ENCODE measurements at places on chromosomes 16 and 17.
A peak's percentile ranks its signal among the peaks of the same experiment; 100 is the strongest.

DNA sequence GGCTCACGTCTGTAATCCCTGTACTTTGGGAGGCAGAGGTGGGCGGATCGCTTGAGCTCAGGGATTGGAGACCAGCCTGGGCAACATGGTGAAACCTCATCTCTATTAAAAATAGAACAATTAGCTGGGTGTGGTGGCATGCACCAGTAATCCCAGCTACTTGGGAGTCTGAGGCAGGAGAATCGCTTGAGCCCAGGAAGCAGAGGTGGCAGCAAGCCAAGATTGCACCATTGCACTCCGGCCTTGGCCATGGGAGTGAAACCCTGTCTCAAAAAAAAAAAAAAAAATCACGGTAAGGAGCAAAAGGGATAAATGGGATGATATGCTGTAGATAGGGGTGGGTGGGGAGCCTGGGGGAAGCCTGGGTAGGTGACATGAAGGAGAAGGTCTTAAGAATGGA is 20.4 kb upstream of the TMEM98 start:
- DNase-seq, result no peak

DNA sequence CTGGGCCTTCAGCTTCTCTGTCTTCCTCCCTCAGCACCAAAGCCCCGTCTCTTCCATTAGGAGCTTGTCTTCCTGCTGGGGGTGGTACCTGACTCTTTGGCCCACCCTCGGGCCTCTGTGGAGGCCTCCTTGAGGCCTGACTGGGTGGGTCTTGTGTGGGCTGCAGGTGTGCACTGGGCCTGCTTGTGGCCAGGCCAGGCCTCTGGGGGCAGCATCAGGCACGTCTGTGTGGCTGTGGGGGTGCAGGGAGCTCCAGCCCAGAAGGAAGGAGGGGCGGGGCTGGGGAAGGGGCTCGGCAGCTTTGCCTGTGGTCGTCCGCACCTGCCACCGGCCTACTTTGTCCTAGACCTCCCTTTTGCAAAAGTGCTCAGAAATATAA is 7.0 kb downstream of the PIGQ start:
- no peak for DNase-seq

DNA sequence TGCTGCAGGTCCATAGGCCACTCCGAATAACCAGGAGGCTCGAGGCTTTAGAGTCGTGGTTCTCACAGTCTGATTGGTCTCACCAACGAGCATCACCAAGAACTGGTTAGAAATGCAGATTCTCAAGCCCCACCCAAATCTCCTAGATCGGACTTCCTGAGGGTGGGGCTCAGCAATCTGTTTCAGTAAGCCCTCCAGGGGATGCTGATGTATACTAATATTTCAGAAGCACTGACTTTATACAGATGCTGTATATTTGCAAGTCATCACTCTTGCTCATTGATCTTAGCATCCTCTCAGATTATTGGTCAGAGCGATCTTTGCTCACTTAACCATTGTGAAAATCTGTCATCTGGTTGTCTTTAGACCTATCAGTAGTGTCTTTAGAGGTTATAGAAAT is 4.4 kb upstream of the VAC14 start:
- DNase-seq, result no peak

GRCh38 chr17:68612209-68612922 is 11.2 kb upstream of the FAM20A start:
- no peak for DNase-seq

DNA sequence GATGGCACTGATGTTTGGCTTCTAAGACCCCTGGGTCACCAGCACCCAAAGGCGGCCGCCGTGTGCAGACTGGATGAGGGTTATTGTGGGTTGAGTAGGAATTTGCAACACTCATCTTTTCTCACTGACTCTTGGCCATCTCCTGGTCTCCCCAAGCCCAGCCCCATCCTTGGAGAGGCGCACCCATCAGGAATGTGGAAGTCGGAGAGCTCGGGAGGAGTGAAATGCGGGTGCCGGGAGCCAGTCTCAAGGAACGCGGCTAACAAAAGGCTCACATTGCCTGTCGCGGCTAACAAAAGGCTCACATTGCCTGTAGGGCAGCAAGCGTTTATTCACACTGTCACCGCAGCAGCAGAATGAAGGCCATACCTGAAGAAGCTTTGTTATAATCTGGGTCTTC is 248.6 kb downstream of the FOXL1 start:
- DNase-seq, result no peak

- DNase-seq, result no peak
These were observed 1.1 kb downstream of the NDEL1 start for GRCh38 chr17:8436844-8437171.

- no peak for DNase-seq
These were observed 13.3 kb downstream of the JUP start for GRCh38 chr17:41773190-41773588.

- no peak for DNase-seq
These were observed 58.5 kb upstream of the CREBBP start for GRCh38 chr16:3938843-3939624.

GRCh38 chr16:70757183-70757582 is 43.8 kb downstream of the VAC14 start:
- DNase-seq, result no peak

DNA sequence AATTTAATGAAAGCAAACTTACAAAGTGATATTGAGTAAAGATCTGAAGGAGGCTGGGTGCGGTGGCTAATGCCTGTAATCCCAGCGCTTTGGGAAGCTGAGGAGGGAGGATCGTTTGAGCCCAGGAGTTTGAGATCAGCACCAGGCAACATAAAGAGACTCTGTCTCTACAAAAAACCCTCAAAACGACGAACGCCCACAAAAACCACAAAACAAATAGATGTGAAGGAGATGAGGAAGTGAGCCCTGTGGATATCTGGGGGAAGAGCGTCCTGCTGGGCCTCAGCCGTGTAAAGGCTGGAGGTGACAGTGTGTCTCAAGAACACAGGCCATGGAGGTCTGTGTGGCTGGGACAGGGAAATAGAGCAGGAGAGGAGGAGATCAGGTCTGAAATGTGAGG is 68.8 kb downstream of the ITFG1 start:
- DNase-seq, result no peak

- DNase-seq, result peak; percentile 59
These were observed 889 bp upstream of the ZNF423 start for GRCh38 chr16:49856672-49857330.

DNA sequence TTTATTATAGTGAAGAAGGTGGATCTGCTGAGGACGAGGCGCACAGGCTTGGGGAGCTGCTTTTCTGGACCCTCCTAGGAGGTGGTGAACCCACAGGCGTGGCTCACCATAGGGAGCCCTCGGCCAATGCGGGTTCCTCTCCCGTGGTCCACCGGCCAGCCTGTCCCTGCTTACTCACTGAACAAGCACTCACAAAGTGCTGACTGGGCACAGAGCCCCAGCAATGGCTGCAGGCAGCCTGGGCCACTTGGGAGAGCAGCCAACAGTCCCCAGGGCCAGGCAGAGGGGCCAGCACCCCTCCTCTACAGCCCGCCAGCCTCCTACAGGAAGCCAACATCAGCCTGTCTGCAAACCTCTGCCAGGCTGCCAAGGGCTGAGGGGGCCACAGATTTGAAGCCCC is 19.1 kb upstream of the NCBP3 start:
- DNase-seq, result no peak

- DNase-seq, result no peak
These were observed 379.0 kb upstream of the SOX9 start for GRCh38 chr17:71741836-71742235.

DNA sequence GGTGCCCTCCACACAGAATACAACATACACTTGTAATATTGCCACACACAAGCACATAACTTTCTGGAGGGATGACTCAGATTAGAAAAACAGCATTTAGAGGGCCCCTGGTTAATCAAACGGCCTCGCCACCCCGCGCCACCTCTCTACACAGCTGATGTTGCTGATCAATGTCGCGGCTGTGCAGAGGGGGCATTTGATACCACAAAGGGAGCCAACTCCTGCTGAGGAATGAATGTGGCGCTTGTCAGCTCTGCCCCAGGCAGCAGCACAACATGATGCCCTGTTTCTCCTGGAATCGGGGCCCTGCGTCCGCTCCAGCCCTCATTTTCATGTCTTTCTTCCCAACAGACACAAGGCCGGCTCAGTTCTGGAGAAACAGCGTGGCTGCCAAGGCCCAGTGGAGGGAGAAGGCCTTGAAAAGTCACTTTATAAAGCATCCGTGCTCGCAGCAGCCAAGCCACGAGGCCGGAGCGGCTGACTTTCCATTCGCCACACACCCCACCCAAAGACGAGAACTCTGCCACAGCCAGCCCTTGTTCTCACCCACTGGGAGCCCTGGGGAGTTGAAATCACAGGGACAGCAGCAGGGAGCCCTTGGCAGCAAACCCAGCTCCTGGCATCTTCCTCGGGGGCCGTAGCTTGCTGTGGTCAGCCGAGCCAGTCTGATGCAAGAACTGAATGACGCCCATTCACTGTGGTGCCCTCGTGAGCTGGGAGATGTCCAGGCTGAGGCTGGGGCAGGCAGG is 65.6 kb downstream of the XYLT1 start:
- no peak for DNase-seq

DNA sequence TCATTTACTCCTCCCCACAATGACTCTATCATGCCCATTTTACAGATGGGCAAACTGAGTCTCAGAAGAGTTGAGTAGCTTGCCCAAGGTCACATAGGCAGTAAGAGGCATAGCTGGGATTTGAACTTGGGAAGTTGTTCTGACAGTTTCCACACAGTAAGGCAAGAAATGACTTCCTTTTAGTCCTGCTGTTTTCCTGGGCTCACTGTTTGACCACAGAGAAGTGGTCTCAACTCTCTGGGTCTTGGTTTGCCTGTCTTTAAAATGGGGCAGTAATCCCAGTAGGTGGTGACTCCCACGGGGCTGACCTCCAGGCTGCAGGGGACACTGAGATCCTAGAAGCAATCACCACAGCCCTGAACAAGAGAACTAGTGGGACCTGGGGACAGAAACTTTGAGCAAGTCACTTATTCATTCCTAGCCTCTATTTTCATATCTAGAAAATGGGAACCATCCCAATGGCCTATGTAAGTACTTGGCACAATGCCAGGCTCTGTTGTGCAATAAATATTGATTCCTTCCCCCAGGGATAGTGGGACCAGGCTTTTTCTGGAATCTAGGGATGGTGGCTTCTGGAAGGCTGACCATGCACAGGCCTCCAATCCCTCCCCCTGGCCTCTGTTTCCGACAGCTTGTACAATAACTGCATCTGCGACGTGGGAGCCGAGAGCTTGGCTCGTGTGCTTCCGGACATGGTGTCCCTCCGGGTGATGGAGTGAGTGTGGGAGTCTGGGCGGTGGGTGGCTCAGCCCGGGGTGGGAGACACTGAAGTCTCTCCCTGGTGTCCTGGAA is 20.5 kb downstream of the DEXI start:
- DNase-seq, result no peak

DNA sequence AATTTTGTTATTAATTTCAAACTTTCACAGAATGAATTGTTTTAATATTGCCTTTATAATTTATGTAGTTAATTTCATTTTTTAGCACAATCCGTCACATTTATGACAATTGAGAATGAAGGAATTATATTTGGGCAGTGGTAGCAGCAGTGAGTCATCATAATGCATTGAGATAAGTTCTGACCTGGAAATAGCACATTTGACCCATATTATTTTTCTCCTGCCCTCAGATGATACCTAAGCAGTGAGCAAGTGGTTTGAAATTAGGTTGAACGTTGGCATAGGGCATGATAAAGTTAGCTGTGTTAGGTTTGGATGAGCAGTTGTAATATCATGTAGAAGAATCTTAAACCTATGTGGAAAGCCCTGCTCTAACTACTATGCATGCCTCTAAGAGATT is 1431.3 kb upstream of the CDH8 start:
- no peak for DNase-seq

DNA sequence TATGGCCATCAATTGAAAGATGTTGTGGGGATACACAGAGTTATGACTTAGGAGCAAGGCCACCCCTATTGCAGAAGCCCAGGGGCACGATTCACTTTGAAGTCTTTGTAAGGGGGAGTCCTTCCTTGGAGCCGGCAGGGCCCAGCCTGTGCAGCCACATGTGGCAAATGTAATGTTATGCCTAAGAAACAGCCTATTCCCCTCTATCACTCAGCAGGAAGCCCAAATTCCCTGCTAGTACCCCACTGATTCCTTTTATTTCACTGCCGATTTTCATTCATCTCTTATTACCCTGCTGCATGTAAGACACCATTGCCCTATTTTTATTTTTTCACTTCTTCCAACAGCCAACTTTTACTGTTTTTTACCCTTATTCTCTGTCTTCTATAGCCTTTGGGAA is 233.2 kb downstream of the PMP22 start:
- DNase-seq, result no peak

GRCh38 chr17:5241861-5242671 is 7.4 kb upstream of the SCIMP start:
- DNase-seq, result no peak

GRCh38 chr16:56998861-56999260 is 9.5 kb downstream of the NLRC5 start:
- no peak for DNase-seq

GRCh38 chr17:3965118-3965800 is 1.0 kb upstream of the ATP2A3 start:
- no peak for DNase-seq

DNA sequence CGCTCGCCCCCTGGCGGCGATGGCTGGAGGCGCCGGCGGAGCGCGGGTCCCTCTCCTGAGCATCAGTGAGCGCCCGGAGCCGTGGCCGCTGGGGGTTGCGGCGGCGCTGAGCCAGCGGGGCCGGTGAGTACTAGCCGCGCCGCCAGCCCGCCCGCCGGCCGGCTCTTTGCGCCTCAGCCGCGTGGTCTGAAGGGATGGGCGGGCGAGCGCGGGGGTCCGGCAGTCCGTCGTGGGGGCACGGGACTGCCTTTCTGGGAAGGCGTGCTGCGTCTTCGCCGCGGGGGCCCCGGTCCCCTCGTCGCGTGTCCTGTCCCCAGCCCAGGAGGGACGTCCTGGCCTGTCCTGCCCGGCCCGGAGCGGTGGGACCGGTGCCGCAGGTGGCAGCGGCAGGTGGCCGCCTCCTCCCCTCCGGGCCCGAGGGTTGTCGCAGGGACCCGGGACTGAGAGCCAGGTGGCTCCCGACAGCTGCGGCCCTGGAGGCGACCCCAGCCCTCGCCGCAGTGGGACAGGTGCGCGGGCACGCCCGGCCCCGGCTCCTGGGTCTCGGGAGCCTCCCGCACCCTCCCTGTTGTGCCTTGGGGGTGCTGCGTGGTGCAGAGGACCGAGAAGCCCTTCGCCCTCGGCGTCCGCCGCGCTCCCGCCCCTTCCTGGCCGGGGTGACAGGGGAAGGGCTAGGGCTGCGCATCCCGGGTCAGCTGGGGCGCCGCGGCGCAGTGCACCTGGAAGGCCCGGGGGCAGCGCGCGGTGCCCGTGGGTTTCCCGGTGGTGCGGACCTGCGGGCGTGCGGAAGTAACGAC is at the start of gene SPECC1:
TSS of gene SPECC1 (plus strand) at position 58 of the 797 bp plus-strand sequence. CDS start 87,293 bp downstream, outside the sequence.
- no peak for DNase-seq
